MV-4-11 (cell line): ENCODE measurements at places on chromosomes 3 and 15.
A peak's percentile ranks its signal among the peaks of the same experiment; 100 is the strongest.

DNA sequence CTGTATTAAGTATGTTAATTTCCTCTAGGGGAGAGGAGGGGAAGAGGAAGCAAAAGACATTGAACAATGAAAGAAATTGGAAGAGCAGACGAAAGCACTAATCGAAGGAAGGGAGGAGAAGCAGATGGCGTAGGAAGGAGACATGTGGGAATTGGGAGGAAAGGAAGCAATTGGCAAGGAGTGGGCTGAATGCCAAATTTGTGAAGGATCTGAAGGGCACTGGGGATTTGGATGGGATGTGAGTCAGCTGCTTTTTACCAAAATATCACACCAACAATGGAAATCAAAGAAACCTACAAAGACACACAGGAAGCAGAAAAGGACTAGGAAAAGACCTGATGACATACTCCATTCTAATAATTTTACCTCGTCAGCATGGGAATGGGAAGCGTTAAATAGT lies 1029.8 kb downstream of the ROBO1 start:
- no peak for DNase-seq

- DNase-seq, result peak; percentile 57
Measured at GRCh38 chr3:151556596-151556995, 95.7 kb upstream of the IGSF10 start.

GRCh38 chr3:14725564-14726440 lies 50.9 kb downstream of the C3orf20 start:
- no peak for DNase-seq

GRCh38 chr3:94626573-94626972 lies 563.7 kb downstream of the NSUN3 start:
- no peak for DNase-seq

- DNase-seq, result no peak
Measured at GRCh38 chr15:34065261-34065660, 26.3 kb upstream of the AVEN start.

DNA sequence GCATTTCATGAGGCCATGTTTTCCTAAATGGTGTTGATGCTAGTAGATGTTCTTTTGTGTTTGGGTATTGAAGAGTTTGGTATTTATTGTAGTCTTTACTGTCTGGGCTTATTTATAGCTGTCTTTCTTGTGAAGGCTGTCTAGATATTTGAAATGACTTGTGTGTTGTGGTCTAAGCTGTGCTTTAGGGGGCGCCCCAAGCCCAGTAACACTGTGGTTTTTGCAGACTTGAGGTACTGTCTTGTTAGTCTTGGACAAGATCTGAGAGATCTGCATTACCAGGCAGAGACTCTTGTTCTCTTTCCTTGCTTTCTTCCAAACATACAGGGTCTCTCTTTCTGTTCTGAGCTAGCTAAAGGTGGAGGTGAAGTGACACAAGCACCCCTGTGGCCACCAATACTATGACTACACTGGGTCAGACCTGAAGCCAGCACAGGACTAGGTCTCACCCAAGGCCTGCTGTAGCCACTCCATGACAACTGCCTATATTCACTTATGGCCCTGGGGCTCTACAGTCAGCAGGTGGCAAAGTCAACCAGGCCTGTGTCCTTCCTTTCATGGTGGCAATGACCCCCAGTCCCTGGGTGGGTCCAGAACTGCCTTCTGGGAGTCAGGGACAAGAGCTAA lies 152.1 kb upstream of the TBC1D5 start:
- peak; percentile 85 for DNase-seq

- DNase-seq, result no peak
Measured at GRCh38 chr3:1664266-1664665, 434.4 kb upstream of the CNTN4 start.

- no peak for DNase-seq
Measured at GRCh38 chr3:65595222-65596028, 443.3 kb downstream of the MAGI1 start.

DNA sequence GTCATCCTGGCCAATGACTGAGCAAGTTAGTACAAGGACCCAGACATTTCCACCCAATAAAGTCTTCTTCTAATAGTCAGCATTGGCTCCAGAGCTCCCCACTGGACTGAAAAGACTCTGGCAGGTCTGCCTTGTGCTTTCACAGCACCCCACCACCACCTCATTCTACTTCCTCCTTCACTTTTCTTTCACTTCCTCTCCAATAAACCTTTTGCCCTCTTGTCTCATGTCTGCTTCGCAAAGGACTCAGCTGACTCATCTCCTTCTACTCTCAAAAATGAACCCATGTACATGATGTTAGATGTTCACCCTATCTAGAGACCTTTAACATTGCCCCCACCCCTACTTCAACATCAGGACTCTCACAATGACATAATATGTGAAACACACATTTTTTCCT lies 181.0 kb upstream of the PPP2R3A start:
- DNase-seq, result peak; percentile 89

DNA sequence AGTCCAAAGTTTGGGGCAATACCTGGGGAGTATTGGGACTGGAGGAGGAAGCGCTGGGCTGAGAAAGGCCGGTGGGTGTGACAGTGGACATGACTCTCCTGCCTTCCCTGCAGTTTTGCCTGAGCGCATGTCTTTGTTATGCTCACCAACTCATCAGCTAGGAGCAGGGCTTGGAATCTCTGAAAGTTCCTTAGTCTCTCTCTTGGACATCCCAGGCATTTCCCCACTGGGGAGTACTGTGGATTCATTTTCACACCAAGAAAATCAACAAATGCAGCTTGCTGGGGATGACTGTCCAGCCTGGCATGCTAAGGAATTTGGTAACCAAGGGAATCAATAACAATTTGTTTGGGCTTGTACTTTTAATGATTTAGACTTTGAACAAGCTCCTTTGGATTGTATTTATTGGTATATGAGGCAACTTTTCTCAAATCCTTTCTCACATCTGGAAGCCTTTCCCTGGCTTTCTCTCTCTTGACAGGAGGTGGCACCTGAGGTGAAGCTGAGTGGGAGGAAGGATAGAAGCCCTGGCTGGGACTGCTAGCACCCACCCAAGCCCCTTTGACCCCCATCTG lies 48.5 kb upstream of the CHST2 start:
- no peak for DNase-seq
